Stimulated activated naive CD8-positive, alpha-beta T cell treated with anti-CD3 and anti-CD28 coated beads, Interleukin-15, Interleukin-2, amounts not matched to agents 100 U/mL and 50 U/mL, for 24 hours (primary cell): ENCODE measurements at places on chromosomes 1 and 21.

DNA sequence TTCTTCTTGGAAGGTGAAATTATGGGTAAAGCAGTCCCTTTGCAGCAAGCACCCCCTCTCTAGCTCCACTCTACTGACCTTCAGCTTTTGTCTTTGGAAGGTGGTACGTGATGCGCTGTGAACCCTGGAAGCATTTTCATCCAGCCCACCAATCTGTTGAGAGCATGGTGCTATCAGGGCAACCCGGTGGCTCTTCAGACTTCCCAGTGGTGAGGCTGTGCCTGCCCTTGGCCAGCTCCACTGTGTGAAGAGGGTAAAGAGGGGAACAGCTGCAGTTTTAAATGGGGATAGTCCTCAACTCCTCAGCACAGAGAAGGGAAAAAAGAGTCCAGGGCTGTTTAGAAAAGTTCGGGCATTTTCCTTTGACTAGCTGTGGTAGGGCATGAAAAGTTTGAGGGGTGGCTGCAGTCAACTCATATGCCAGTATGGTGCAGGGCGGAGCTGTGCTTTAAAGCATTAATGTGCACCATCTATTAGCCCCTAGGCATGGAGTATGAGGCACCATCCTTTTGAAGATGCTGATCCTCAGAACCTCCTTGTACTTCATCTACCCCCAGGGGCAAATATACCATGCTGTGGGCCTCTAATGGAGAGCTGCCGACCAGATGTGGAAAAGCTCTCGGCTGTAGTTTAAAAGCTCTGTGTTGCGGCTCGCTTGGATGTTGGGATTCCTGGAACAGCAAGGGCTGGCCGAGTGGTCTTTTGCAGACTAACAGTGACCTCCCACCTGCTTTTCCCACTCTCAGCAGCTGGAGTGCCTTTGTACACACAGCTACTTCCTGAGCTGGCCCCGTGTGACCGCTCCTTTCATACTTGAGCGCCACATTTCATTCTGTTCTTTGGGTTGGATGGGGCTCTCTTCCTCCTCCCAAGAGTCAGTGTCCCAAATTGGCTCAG lies 123.0 kb downstream of the PEX14 start:
- no peak for DNase-seq

GRCh38 chr1:232508130-232508701 lies 121.7 kb downstream of the SIPA1L2 start:
- no peak for DNase-seq

- no peak for DNase-seq
Observed at GRCh38 chr1:242828199-242828598, 303.7 kb upstream of the PLD5 start.

DNA sequence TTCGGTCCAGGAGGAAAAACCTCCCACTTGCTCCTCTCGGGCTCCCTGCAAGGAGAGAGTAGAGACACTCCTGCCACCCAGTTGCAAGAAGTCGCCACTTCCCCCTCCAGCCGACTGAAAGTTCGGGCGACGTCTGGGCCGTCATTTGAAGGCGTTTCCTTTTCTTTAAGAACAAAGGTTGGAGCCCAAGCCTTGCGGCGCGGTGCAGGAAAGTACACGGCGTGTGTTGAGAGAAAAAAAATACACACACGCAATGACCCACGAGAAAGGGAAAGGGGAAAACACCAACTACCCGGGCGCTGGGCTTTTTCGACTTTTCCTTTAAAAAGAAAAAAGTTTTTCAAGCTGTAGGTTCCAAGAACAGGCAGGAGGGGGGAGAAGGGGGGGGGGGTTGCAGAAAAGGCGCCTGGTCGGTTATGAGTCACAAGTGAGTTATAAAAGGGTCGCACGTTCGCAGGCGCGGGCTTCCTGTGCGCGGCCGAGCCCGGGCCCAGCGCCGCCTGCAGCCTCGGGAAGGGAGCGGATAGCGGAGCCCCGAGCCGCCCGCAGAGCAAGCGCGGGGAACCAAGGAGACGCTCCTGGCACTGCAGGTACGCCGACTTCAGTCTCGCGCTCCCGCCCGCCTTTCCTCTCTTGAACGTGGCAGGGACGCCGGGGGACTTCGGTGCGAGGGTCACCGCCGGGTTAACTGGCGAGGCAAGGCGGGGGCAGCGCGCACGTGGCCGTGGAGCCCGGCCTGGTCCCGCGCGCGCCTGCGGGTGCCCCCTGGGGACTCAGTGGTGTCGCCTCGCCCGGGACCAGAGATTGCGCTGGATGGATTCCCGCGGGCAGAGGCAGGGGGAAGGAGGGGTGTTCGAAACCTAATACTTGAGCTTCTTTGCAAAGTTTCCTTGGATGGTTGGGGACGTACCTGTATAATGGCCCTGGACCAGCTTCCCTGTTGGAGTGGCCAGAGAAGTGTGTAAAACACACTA lies 45.3 kb downstream of the MRPL39 start:
- DNase-seq: peak; percentile 87

GRCh38 chr1:154609398-154610380 lies 1.7 kb upstream of the ADAR start:
- peak; percentile 58 for DNase-seq

DNA sequence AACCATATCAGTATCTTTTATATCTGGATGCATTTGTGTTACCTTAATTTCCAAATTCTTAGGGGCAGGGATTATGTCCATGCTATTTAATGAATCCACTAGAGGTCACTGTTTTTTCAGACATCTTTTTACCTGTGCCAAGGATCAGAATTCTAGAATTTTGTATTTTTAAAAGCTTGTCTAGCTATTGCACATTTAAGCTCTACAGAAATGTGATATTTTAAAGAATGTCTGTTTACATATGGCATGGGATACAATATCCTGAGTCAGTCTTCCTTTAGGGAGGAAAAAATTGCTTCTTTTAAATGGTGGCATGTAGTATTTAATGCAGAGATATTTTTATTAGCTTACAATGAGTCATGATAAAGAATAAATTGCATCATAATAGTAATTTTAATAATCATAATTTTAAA lies 11.3 kb downstream of the RPAP2 start:
- DNase-seq: no peak

- no peak for DNase-seq
Observed at GRCh38 chr1:7721940-7722669, 49.0 kb upstream of the VAMP3 start.
